ENCODE measurements at places on chromosomes 12 and 14.

DNA sequence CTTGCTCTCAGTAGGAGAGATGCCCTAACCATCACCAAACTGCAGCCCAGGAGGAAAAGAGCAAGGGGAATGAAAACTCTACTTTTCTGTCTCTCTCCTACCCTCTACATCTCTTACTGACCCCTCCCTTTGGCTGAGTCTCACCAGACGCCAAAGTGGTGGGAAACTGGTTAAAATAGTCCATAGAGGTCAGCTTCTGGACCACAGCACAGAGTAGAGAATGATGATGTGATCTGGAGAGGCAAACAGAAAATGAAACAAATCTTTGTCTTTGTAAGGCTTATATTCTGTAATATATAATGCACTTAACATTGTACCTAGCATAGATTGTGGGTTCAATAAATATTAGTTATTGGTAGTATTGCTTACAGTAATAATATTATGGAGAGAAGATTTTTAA lies 81.0 kb upstream of the GARIN2 start:
- no peak for DNase-seq

GRCh38 chr12:129016159-129016558 lies 162.9 kb downstream of the GLT1D1 start:
- no peak for DNase-seq

- no peak for DNase-seq
These were observed 105.1 kb downstream of the TMTC3 start for GRCh38 chr12:88247241-88247643.

DNA sequence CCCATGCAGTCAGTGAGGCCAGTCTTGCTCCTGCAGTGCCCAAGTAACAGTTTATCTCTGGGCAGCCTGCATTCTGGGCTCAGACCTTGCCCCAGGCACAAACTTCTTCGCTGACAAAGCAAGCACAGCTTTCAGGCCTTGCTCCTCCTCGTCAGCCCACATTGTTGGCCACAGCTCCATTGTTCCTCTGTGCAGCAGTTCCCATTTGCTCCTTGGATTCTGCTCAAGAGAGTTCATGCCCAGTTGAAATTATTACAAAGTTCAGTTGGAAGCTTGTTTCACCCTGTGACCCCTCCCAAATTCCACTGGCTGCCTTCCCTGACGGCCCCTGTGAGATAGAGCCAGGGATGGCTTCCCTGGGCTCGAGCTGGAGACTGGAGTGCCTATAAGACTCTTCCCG lies 163.4 kb upstream of the DDHD1 start:
- no peak for DNase-seq

DNA sequence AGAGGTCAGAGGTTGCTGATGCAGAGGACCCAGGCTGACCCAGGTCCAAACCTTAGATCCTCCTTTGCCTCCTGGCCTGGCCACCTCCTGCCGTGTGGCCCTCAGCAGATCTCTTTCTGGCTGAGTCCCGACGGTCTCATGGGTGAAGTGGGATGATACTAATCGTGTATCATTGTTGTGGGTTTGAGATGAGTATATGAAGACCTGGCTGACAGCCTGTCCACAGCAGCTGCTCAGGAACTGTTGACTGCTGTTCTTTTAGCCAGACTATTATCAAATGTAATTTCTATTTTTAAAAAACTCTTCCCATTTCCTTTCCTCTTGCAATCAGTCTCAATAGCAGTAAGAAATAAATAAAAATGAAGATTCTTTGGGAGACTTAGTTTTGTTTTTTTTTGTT lies 45.6 kb downstream of the ANKRD9 start:
- no peak for DNase-seq

DNA sequence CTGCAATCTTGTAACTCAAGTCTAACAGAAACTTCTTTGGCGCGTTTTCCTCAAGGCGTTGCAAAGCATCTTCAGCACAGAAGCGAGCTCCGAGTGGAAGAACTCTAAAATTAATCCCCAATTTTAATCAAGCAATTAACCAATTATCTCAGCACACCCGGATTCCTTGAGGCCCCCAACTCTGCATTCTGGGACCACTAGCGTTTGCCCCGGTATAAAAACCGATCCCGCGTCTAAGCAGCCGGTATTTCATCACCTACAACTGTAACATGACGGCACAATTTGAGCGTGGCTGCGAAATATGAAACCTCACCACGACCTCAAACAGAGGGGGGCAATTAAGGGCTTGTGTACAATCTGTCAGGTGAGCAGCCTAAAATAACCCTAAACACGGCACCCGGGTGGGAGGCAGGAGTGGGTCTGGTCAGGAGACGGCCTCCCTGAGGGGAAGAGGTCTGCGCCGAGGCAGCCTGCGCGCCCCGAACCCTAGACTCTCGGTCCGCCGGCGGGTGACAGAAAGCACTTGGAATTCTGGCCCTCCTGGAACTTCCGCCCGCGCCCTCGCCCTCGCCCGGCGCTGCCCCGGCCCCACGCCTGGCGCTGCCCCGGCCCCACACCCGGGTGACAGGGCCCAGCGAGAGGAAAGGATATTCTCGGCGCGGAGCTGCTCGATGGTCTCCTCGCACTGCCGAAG lies 594 bp downstream of the ZCCHC8 start:
- DNase-seq = peak; percentile 40

- DNase-seq = no peak
These were observed 396.0 kb upstream of the PRICKLE1 start for GRCh38 chr12:42985506-42985905.

GRCh38 chr14:52094546-52095271 lies 25.9 kb upstream of the NID2 start:
- DNase-seq = no peak

DNA sequence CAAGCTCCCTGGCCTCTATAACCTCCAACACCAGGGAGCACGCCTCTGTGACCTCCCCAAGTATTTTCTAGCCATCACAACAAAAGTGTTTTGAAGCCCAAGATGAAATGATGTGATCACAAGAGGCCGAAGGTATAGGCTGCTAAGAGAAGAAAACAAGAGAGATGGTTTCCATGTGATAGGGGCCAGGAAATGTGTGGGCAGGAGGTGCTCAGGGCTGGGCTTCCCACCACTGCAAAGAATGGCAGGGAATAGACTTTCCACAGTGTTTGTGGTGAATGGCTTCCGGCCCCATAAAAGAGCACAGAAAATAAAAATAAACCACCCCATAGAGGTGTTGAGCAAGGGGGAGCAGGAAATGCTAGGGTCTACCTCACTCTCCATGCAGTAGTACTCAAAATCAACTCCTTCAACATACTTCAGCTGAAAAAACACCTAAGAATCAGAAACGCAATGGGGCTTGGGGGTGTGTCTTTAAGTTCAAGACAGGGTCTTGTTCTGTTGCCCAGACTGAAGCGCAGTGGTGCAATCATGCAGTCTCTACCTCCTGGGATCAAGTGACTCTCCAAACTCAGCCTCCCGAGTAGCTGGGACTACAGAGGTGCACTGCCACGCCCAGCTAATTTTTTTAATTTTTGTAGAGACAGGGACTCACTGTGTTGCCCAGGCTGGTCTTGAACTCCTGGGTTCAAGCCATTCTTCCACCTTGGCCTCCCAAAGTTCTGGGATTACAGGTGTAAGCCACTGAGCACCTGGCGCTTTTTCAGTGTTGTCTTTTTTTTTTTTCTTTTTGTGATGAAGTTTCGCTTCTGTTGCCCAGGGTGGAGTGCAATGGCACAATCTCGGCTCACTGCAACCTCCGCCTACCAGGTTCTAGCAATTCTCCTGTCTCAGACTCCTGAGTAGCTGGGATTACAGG lies 27.1 kb downstream of the DAD1 start:
- DNase-seq = no peak

DNA sequence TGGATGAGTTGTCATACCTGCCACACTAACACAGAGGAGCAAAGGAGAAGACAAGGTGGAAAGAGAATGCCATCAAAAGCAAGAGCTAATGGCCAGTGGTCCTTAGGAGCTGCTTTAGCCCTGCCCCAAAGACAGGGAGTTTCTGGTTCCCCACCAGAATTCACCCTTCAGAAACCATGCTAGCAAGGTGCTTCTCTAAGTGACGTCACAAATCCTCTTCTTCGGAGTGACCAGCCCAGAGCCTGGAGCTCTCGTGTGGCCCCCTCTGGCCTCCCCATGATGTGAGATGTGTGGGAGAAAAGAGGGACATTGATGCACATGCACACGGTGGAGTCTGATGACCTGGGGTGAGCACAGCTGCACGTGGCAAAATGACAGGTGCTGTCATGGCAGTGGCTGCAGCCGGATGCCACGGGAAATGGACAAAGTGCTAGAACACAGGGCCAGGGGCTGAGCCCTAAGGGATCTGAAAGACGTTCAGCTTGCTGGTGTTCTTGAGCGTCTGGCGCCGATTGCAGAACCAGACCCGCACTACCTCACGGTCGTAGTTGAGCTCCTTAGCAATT lies 16.9 kb upstream of the TFCP2 start:
- no peak for DNase-seq

DNA sequence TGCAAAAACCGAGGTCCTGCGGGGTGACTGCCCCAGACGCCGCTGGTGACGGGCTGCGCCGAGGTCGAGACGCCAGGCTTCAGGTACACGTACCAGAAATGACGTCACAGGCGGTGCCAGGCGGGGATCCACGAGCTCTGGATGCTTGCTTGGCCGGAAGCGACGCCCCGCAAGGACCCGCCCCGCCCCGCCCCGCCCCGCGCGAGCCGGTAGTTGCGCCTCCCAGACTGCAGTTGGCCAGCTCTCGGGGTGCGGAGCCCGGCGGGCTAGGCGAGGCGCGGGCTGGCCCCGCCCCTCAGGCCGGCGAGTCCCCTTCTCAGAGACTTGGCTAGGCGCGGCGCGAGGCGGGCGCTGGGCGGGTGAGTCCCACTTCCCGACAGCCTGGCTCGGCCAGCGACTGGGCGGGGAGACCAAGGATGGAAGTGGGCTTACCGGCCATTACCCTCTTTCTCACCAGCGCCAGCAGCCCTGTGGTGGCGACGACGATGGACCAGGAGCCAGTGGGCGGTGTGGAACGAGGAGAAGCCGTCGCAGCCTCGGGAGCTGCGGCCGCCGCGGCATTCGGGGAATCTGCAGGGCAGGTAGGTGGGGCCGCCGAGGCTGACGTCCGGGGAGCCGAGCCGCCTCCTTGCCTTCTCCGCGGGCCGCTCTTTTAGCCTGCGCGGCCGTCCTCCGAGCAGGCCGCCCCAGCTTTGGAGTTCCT lies at the start of gene FAM177A1:
FAM177A1 (plus strand) TSS at position 225 of the 703 bp plus-strand sequence; CDS start at position 417, 192 bp downstream.
- DNase-seq = peak; percentile 93
